ENCODE measurements at places on chromosomes 7 and 10. TPM values are rescaled to one million over a fixed set of nuclear protein-coding genes. Genes with fewer than 3 reads are reported as not detected.

Gene MTURN
- total RNA-seq: 5.4 TPM

Gene TET1
- total RNA-seq: 0.69 TPM

Gene SMARCD3
- 8.2 TPM for total RNA-seq

Gene KLHDC10
- total RNA-seq: 21.7 TPM

Gene SNCG
- not detected for total RNA-seq

Gene AZGP1
- not detected for total RNA-seq

DNA sequence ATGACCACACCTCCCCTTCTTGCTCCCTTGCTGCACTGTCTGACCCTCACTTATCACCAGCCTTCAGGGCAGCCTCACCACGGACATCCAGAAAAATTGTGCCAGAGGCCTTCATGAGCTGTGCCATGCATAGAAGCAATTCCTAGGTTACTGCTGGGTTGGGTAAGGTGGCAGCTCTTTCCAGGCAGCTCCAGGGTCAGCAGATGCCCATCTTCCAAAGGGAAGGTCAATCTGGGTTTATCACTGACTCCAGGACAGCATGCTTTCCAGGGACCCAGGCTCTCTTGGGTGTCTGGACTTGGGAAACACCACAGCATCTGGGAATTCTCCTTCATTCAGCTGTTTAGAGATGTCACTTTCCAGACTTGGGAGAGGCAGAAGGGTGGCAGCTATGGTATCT, 188.9 kb upstream of the CXCL12 start:
- no peaks in the 10 kb centered on the region for H3K36me3 ChIP-seq
- DNase-seq: no peak
- no peak overlapping the region for H3K4me3 ChIP-seq
- H3K27ac ChIP-seq: no peak overlapping the region
- no peaks in the 10 kb centered on the region for H3K4me1 ChIP-seq

GRCh38 chr7:16447876-16448275, 17.7 kb downstream of the SOSTDC1 start:
- H3K4me1 ChIP-seq: no peaks in the 10 kb centered on the region
- H3K36me3 ChIP-seq: no peaks in the 10 kb centered on the region
- H3K4me3 ChIP-seq: no peak overlapping the region
- H3K27ac ChIP-seq: no peak overlapping the region
- DNase-seq: no peak

DNA sequence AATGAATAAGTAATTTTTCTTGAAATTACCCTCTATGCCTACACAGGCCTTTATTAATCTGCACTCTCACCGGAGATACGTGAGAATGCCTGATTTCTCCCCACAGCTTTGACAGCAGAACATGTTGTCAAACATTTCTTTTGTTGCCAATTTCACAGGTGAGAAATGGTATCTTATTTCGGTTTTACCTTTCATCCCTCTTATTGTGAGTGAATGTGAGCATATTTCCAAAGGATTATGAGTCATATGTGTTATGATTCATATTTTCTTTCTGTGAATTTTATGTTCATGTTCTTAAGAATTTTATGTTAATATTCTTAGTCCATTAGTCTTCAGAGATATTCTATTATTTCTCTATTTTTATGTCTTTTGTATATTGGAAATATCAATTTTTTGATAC, 965.1 kb downstream of the CCSER2 start:
- H3K27me3 ChIP-seq: no peaks in the 10 kb centered on the region
- no peaks in the 10 kb centered on the region for H3K36me3 ChIP-seq
- no peak overlapping the region for H3K4me3 ChIP-seq
- no peaks in the 10 kb centered on the region for H3K4me1 ChIP-seq
- H3K27ac ChIP-seq: no peak overlapping the region

- peak overlapping the region; percentile 48 for H3K4me3 ChIP-seq
- peaks cover 35% of the 10 kb centered on the region for H3K27me3 ChIP-seq
- no peak overlapping the region for H3K27ac ChIP-seq
- peak; percentile 42 for DNase-seq
Measured at GRCh38 chr10:29811751-29812427, 177.1 kb upstream of the SVIL start.

DNA sequence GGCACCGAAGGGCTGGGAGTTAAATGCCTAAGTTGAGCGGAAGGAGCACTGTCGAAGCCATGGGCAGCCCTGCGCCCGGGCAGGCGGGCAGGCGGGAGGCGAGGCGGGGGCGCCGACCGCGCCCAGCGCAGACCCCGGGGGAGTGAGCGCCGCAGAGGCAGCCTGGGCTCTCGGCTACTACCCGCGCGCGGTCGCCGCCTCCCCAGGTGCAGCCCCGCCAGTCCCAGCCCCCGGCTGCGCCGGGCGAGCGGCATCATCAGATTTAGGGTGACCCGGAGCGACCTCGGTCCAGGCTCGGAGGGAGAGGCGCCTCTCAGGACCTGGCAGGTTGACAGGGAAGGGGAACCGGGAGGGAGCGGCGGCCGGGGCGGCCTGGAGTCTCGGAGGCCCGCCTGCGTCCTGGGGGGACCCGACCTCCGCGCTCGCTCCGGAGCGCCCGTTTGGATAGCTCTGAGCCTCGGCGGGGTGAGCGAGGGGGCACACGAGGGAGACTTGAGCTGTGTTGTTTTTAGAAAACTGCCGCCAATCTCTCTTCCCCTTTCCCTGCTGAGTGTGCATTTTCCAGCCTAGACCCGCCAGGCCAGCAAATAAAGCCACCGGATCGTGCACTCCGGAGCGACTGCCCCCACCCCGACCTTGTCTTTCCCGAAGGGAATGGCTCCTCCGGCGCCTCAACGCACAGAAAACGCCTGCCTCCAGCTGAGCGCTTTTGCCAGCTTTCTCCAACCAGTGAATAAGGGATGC, 2.3 kb upstream of the NRP1 start:
- DNase-seq: no peak
- H3K36me3 ChIP-seq: no peaks in the 10 kb centered on the region
- peaks cover 16% of the 10 kb centered on the region for H3K4me1 ChIP-seq
- peaks cover 63% of the 10 kb centered on the region for H3K27me3 ChIP-seq
- peak overlapping the region; percentile 83 for H3K4me3 ChIP-seq

DNA sequence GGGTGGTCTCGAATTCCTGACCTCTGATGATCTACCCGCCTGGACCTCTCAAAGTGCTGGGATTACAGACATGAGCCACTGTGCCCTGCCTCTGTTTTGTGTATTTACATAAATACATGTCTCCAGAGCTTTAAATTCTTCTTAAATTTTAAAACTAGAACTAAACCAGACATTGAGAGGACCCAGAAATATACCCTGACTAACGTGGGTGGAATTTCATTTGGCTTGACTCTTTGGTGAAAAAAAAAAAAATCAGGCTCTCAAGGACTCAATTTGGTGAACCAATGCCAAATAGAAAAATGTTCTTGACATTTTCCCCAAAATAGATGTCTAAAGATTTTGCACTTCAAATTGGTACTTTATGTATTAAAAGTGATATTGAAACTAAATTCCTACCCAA, 16.6 kb upstream of the FAS start:
- H3K4me1 ChIP-seq: peaks cover 12% of the 10 kb centered on the region
- H3K4me3 ChIP-seq: no peak overlapping the region
- H3K36me3 ChIP-seq: no peaks in the 10 kb centered on the region
- H3K27me3 ChIP-seq: no peaks in the 10 kb centered on the region
- DNase-seq: no peak
- no peak overlapping the region for H3K27ac ChIP-seq

DNA sequence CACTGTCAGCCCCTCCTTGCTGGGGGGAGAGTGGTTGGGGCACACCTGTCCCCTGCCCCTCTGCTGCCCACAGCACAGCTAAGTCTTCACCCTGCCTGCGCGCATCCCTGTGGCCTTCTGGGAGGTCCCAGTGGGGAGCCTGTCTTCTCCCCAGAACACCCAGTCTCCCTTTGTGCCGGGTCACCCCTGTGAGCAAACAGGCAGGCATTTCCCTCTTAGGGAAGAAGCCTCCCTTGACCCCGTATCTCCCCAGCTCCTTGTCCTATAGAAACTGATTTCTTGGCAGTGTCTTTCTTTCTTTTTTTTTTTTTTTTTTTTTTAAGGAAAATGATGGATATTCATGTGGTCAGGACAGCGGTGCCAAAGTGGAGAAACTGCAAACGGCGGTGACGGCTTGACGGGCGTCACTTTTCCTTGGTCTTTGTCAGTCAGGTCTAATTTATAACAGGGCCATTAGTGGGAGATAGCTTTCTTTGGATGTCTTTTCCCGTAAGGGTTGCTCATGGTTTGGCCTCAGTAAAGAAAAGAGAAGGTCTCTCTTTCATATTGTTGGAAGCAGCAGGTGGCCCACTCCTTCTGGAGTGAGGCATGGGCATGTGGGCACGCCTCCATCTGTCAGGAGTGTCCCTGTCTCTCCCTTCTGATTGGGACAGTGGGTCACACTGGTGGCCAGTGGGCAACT, 115.3 kb downstream of the NKX6-2 start:
- H3K27me3 ChIP-seq: no peaks in the 10 kb centered on the region
- peaks cover 16% of the 10 kb centered on the region for H3K4me1 ChIP-seq
- no peak overlapping the region for H3K27ac ChIP-seq
- H3K36me3 ChIP-seq: no peaks in the 10 kb centered on the region

GRCh38 chr7:73891178-73891885, 30.4 kb downstream of the TMEM270 start:
- peaks cover 14% of the 10 kb centered on the region for H3K4me1 ChIP-seq
- no peaks in the 10 kb centered on the region for H3K36me3 ChIP-seq
- H3K27me3 ChIP-seq: peaks cover 17% of the 10 kb centered on the region
- H3K4me3 ChIP-seq: no peak overlapping the region
- DNase-seq: no peak
- H3K27ac ChIP-seq: no peak overlapping the region

- no peak overlapping the region for H3K4me3 ChIP-seq
- peaks cover 5% of the 10 kb centered on the region for H3K4me1 ChIP-seq
- peaks cover 29% of the 10 kb centered on the region for H3K27me3 ChIP-seq
- DNase-seq: no peak
- H3K27ac ChIP-seq: no peak overlapping the region
Measured at GRCh38 chr7:24769014-24769830, 12.0 kb upstream of the GSDME start.

DNA sequence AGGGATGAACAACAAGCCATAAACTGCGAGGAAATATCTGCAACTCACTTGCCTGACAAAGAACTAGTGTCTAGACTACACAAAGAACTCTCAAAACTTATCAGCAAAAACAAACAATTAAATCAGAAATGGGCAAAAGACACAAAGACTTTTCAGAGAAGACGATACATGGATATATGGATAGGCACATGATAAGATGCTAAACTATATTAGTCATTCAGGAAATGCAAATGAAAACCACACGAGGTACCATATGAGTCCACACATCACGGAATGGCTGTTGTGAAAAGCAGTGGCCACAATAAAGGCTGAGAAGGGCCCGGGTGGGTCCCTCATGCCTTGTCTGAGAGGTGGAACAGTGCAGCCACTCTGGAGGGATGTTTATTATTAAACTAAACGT, 267.8 kb downstream of the WDR37 start:
- H3K36me3 ChIP-seq: no peaks in the 10 kb centered on the region
- peaks cover 39% of the 10 kb centered on the region for H3K27me3 ChIP-seq
- DNase-seq: peak; percentile 28
- no peak overlapping the region for H3K27ac ChIP-seq
- peaks cover 40% of the 10 kb centered on the region for H3K4me1 ChIP-seq

DNA sequence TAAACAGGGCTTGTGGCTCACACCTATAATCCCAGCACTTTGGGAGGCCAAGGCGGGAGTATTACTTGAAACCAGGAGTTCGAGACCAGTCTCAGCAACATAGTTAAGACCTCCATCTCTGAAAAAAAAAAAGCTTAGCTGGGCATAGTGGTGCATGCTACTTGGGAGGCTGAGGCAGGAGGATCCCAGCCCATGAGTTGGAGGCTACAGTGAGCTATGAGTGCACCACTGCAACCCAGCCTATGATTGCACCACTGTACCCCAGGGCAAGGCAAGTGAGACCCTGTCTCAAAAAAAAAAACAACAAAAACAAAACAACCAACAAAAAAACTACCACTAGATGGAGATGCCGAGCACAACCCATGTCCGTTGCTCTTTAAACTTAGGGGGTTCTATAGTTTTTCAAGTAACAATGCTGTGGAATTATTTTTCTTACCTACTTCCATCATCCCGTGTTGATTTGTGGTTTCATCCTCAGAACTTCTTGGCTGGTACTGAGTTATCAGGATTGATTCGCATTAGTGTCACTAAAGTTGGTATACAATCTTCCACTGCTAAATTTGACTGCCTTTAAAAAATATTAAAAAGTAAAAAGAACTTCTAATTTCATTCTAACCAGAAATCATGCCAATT, 12.2 kb upstream of the REPIN1 start:
- no peaks in the 10 kb centered on the region for H3K27me3 ChIP-seq
- H3K4me3 ChIP-seq: peak overlapping the region; percentile 32
- H3K4me1 ChIP-seq: peaks cover 47% of the 10 kb centered on the region
- DNase-seq: peak; percentile 28

DNA sequence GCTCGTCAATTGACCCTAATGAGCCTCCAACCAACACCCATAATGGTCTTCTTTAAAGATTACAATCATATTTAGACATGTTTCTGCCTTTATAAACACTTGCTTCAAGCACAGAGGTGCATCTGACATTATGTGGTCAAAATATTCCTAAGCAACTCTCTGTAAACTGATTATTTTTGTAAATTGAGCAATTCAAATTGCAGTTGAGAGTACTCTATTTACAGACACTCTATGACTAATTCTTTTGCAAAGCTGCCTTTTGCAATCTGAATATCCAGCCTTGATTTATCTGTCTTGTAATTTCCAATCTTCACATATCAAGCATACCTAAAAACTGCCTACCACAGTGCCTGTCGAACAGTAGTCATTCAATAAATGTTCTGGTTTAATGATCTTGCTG, 112.0 kb downstream of the PDE1C start:
- H3K27ac ChIP-seq: no peak overlapping the region
- DNase-seq: no peak

- peaks cover 9% of the 10 kb centered on the region for H3K4me1 ChIP-seq
- no peaks in the 10 kb centered on the region for H3K36me3 ChIP-seq
- H3K27me3 ChIP-seq: peaks cover 34% of the 10 kb centered on the region
- DNase-seq: no peak
- H3K4me3 ChIP-seq: no peak overlapping the region
Measured at GRCh38 chr7:74031403-74032190, 3.6 kb downstream of the ELN start.

DNA sequence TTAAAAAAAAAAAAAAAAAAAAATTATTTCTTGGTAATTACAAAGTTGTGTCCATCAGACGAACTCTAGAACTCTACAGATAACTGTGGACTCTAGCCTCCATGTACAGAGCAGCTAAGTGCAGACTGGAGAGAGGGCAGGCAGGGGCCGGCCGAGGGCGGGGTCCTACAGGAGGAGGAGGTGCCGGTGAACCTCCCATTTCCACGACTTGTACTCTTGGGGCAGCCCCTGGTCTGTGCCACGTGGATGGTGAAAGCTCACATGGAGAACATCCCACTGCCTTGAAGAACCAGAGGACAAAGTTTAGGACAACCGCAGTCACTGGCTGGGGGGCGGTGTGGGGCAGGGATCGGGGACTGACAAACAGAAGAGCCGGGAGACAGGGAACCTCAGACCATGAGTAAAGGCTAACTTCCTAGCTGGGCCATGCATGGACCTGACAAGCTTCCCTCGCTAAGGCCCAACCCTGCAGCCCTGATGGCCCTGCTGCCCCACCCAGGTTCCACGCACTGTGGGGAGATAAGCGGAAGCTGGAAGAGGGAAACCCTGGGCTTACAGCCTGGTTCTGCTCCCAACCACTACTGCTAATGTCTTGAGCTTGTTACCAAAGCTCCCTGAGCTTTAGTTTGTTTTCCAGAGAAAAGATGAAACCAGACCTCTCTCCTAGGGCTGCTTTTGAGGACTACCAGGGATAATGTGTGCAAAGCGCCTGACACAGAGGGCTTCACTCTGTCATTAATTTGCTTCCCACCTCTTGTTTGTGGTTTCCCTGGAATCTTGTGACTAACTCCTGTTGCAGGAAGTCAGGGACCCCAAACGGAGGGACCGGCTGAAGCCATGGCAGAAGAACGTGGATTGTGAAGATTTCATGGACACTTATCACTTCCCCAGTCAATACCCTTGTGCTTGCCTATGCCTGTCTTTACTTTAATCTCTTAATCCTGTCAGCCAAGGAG, 16.1 kb upstream of the SEC61G start:
- peaks cover 9% of the 10 kb centered on the region for H3K4me1 ChIP-seq
- no peak for DNase-seq
- H3K4me3 ChIP-seq: no peak overlapping the region
- H3K27me3 ChIP-seq: peaks cover 22% of the 10 kb centered on the region
- H3K27ac ChIP-seq: no peak overlapping the region

Measured in activated T-cell treated with anti-CD3 and anti-CD28 coated beads, Interleukin-2, amount 50 U/mL, for 72 hours (primary cell).